Stimulated activated CD8-positive, alpha-beta memory T cell treated with anti-CD3 and anti-CD28 coated beads, Interleukin-4, amount 100 ng/mL, for 4 hours (primary cell): ENCODE measurements at places on chromosomes 5 and 9.

GRCh38 chr5:6177926-6178325 lies 200.4 kb downstream of the MED10 start:
- no peak for DNase-seq

- no peak for DNase-seq
Measured at GRCh38 chr9:137634016-137634415, 15.2 kb downstream of the EHMT1 start.

- no peak for DNase-seq
Measured at GRCh38 chr5:83270311-83270710, 193.0 kb downstream of the XRCC4 start.

- no peak for DNase-seq
Measured at GRCh38 chr5:73103870-73104299, 16.5 kb upstream of the TMEM171 start.

DNA sequence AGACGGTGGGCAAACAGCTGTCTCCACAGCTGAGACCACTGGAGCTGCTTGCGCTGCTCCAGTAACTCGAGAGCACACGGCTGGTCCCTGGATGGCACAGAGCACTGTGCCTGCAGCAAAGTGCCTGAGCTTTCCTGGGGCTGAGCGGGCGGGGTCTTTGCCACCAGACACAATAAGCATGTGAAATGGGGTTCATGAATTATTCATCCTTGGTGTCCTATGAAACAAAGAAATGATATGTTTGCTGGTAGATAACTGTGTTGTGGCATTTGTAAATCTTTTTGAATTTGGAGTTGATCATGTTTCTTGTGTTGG lies 151.7 kb upstream of the MPDZ start:
- DNase-seq, result no peak
